ENCODE measurements at places on chromosomes 11 and 22.

GRCh38 chr11:27216270-27217149 is 146.5 kb downstream of the CCDC34 start:
- peak; percentile 92 for DNase-seq

DNA sequence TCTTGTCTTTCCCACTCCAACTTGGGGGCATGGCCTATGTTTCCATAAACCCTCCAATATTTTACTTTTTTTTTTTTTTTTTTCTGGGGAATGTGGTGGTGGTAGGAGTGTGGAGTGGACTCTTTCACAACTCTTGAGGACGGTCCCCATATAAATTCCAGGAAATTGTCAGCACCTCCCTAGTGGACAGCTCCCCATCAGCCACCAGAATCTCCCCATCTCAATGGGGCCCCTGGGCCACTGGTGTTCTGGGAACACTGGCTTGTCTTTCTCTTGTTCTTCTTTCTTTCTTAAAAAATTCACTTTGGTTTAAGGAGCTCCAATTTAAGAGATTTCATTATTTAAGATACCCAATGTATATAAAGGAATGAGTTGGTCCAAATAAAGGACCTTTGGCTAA is 74.1 kb downstream of the ADM start:
- no peak for DNase-seq

- DNase-seq = no peak
Observed at GRCh38 chr11:100748153-100748552, 61.1 kb downstream of the ARHGAP42 start.

DNA sequence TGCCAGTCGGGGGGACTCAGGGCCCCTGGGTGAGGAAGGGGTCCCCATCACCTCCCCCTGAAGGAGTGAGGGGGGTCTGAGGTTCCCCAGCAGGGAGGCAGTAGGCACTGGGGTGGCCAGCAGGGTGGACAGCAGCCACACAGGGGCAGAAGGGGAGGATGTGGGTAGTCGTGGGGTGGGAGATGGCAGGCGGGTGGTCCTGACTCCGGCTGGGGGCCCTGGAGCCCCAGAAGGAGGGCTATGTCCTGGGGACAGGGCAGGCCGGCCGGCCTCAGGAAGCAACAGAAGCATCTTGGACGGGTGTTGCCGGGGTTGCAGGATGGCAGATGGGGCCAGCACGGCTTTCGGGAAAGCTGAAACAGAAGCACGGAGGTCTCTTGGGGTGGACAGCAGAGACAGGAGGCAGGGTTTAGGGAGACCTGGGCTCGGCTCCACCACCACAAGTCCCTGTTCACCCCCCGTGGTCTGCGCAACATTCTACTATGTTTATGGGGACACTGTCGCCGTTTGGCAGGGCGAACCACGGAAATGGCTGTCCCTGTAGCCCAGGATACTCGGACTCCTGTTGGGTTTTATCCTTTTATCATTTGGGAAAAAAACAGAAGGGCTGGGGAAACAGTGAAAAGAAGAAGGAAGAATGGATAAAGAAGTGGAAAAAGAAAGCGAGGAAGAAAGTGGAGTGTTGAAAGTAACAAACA is 14.1 kb downstream of the VWCE start:
- no peak for DNase-seq

DNA sequence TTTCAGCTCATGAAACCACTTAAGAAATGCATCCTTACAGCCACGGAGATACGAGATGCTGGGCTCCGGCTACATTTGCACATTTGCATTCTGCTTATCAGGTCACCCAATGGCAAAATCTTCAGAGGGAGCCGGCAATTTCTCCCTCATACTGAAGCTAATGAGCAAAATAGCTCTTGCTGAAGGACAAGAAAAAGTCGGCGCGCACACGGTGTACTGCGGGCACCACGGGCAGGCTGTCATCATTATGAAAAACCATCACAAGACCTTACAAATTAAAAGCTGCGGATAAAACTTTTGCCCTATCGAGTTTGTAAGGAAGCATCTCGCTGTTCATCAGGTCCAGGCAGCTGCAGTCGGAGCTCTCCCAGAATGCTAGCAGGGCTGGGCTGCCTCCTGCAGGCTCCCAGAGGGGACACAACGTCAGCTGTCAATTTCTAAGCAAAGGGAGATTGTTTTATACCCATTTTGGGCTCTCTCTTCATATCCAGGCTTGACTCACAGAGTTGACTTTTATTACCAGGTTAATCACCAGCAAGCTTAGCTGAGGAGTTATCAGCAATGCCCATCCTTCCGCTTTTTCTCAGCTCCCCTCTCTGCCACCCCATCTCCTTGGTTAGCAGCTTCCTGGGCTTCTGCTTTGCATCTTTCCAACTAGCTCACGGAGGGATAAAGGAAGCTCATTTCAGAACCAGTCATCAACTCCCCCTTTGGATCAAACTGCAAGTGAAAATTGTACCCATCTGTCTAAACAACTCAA is 375.1 kb downstream of the OPCML start:
- no peak for DNase-seq

GRCh38 chr22:19669570-19669969 is 44.7 kb upstream of the SEPTIN5 start:
- DNase-seq = no peak

DNA sequence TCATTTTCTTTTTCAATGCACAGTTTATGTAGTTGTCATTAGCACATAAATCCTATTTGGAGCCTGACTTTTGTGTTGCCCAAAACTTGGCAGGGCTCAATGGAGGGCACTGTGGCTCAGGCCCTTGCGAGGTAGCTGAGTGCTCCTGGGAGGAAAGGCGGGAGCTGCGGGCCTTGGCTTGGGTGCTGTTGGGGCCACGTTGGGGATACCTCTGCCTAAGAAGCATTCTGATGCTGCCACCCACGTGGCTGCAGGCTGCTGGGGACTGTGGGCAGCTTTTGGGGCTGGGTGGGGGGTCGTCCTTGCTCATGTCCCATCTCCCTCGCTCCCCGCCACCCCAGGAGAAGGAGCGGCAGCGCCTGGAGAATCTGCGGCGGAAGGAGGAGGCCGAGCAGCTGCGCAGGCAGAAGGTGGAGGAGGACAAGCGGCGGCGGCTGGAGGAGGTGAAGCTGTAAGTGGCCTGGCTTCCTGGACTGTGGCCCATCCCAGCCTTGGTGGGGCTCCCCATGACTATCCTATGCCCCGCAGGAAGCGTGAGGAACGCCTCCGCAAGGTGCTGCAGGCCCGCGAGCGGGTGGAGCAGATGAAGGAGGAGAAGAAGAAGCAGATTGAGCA is 20.9 kb downstream of the INCENP start:
- no peak for DNase-seq

GRCh38 chr11:111697933-111698371 is 68.2 kb downstream of the PPP2R1B start:
- no peak for DNase-seq

- peak; percentile 93 for DNase-seq
Observed at GRCh38 chr11:111911563-111912401, at the start of gene CRYAB. Gene CRYAB (minus strand): TSS chr11:111911770. CDS start chr11:111911724, 46 bp downstream.

DNA sequence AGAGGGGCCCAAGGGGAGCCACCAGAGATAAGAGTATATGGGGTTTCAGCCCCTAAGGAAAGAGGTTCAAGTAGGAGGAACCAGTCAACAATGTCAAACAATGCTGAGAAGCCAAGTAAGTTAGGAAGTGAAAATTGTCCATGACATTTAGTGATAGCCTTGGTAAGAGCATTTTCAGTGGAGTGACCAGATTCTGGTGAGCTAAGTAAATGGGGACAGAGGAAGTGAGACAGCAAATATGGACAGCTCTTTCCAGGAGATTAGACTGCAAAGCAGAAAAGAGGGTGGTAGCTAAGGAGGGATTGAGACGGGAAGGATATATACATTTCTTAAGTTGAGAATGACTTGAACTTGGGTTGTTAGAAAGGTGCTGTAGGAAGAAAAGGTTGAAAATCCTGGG is 22.9 kb downstream of the POLD3 start:
- no peak for DNase-seq

DNA sequence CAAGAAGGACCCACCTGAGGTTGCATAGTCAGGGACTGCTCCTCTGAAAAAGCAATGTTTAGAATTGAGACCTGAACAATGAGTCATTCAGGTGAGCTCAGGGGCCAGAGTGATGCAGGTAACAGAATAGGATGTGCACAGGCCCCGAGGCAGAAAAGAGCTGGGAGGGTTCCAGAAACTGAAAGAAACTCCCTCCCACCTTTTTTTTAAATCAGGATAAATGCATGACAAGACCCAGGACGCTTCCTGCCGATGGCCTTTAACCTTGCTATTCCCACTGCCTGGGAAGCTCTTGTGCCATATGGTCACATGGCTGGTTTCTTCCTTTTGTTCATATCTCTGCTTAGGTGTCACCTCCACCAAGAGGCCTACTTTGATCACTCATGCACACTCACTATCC is 214.2 kb upstream of the ZBED5 start:
- no peak for DNase-seq

GRCh38 chr11:123543797-123544196 is 110.6 kb downstream of the SCN3B start:
- DNase-seq = no peak

DNA sequence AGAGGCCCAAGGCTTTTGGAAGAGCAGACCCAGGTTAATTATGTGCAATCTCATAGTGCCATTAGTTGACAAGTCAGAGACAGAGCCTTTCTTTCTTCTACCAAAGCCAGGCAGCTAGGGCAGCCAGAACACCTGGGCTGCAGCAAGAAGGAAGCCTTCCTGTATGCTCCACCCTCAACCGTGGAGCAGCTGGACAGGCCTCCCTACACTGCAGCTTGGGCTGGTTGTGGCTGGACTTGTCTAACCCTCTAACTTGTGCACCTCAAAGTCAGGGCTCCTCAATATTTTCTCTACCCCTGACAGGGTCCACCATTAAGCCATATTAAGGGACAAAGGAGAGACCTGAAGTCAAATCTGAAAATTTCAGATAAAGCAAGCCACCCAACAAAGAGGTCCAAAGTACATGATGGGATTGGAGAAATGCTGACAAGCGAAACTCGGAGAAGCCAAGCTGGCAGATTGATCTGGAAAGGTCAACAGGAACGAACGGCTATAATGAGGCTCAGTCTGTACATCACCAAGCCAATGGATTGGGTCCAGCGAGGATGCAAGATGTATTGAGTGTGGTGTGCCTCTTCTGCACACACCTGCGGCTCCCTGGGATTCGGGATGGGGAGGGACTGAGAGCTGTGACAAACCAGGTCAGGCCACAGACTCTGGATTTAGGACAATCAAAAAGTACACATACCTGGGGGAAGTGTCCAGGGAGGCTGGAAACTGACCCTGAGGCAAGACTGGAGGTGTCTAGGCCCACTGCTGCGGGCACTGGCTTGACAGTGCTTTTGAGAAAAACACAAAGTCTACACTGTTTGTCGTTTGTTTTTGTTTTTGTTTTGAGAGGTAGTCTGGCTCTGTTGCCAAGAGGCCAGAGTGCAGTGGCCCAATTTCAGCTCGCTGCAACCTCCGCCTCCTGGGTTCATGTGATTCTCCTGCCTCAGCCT is 11.7 kb upstream of the SLC43A3 start:
- DNase-seq = no peak

- peak; percentile 73 for DNase-seq
Observed at GRCh38 chr11:9759519-9760192, 95.8 kb downstream of the SWAP70 start.

DNA sequence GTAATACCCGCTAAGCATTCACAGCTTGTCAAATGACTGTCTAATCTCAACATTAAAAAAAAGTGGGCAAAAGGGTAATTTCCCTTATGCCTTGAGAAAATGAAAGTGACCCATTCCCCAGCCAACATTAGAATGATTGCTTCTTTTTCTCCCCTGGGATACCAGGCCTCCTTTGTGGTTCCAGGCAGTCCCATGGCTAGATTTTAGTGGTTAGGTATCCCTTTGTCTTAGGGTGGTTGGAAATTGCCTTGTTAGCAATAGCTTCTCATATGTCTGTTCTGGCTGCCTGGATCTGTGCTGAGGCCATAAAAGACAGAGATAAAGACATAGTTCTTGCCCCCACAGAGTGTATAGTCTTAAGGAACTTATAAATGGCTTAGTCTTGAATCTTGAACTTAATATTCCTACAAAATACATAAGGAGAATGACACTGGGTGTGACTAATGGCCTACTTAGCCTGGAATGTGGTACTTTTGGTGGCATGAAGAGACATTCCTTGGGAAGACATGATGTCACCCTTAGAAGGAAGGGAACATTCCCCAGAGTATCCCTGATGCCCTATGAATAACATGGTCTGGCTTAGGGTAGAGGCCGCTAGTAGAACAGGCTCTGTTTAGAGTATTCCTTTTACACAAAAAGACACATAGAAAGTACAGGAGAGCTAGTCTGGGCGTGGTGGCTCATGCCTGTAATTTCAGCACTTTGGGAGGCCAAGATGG is 90.3 kb downstream of the ZBTB16 start:
- no peak for DNase-seq

DNA sequence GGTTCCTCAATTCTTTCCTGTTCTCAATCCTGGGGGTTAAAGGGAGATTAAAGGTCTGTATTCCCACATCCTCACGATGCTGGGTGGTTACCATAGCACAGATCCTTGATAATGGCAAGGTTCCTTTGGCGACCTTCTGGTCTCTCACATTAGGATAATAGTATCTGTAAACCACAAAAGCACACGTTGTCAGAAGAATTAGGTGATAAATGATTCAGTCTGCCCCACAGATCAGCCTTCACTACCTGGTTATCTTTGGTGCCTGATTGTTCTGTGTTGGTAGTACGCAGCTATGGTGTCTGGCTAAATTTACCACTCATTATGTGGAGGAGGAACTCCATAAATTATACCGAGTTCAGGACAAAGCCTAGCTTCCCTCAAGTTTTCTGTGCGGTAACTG is 78.4 kb downstream of the C2CD3 start:
- no peak for DNase-seq

DNA sequence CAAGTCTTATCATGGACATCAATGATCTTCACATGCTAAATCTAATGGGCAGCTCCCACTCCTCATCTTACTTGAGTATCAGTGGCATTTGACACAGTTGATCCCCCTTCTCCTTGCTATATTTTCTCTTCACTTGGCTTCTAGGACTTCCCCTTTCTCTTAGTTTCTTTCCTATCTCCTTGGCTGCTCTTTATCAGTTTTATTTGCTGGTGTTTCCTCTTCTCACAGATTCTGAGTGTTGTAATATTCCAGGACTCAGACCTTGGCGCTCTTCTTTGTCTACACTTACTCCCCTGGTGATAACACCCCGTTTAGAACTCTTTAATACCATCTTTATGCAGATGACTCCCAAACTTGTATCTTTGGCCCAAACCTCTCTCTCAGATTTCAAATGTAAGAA is 33.9 kb upstream of the RASSF10 start:
- DNase-seq = no peak

DNA sequence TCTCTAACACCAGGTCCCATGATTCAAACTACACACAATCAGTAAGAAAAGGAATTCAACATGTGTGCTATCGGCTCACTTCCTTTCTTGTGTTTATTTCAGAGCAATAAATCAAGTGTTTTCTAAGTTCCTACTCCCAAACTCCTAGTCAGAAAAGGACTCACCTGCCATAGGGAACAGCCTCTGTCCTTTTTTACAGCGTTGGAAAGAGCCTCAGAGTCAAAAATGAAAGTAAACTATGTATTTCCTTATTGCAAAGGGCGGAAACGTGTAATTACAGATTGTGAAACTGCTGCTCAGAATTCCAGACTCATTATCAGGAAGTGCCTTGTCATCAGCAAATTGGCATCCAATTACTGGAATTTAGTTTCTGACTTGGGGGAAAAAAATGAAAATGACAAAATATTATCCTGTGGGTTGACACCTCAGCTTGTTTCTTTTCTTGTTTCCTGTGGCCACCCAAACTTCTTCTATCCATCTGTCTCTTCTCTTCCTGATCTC is at the start of gene CASP4:
Gene CASP4, minus strand, starts transcription at position 220 of the 501 bp plus-strand sequence. Its CDS starts 49 bp downstream, at position 171.
- peak; percentile 30 for DNase-seq

Measured in right hindlimb (tissue), 1 donor.